T-helper 22 cell (primary cell): ENCODE measurements at places on chromosomes 11 and 22.

DNA sequence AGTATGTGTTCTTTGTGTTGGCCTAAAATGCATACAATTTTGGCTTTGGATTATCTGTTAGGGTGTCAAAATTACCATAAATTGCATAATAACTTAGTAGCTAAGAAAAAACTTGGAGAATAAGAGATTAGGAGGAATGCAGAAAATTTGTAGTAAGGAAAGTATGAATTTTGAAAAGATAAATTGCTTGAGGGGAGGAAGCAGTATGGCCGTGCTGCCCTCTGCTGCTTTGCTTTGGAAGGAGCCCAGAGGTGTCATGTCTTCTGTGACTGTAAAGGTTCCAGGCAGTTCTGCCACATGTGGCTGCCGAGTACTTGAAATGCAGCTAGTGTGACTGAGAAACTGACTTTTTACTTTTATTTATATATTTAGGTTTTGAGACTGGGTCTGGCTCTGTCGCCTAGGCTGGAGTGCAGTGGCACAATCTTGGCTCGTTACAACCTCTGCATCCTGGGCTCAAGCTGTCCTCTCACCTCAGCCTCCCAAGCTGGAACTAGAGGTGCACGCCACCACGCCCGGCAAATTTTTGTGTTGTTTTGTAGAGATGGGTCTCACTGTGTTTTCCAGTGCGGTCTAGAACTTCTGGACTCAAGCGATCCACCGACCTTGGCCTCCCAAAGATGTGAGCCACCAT is 1.8 kb downstream of the ADSL start:
- DNase-seq, result peak; percentile 37

DNA sequence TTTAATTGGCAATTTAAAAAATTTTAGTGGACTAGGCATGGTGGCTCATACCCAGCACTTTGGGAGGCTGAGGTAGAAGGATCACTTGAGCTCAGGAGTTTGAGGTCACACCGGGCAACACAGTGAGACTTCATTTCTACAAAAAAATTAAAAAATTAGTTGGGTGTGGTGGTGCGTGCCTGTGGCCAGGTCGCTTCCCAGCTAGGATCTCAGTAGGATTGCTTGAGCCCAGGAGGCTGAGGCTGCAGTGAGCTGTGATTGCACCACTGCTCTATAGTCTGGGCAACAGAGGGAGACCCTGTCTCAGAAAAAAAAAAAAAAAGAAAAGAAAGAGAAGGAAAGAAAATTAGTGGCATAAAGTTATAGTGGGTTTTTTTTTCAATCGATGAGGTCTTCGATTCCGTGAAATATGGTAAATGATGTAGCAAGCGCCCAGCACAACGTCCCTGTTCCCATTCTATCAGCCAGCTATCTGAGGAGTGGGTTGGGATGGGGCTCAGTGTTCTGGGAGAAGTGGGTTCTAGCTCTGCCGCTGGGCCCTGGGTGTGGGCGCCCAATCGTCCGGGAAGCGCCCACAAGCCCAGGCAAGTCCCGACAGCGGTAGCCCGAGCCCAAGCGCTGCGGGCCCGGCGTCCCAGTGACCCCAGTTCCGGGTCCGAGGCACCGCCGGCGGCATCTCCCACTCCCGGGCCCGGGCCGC is 1.4 kb downstream of the FOSL1 start:
- DNase-seq, result no peak

- no peak for DNase-seq
These were observed 3.6 kb upstream of the VPS37C start for GRCh38 chr11:61164606-61165424.

DNA sequence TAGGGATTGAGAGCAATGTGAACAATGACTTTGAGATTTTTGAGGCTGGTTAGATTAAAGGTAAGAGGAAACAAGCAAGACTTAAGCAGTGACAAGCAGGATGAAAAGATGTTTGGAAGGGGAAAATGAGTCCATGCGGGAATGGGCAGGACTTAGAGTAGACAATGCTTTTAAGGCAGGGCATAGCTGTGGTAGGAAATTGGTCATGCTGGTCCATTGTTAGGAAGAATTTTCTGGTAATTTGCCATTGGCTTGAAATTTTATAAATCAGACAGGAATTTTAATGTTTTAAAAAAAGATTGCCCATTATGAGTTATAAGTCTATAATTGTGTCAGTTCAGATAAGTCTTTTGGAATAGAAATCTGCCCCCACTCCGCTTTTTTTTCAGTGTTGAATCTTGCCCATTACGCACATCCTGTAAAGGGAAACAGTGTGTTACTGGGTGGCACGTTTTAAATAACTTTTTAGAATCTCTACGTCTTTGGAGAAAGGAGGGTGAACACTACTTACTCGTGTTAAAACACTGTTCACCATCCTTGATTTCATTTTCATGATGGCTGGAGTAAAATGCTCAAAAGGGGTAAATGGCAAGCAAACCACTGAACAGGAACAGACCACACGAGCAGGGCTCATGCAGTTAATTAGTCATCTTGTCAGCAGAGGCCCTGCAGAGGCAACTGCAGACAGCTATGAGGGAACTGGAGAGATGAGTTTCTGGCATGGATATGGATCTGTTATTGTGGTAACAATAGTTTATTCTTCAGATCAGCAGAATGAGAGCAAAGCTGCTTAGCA is 25.0 kb downstream of the SWAP70 start:
- no peak for DNase-seq

GRCh38 chr22:29216873-29217666 is 11.4 kb downstream of the EMID1 start:
- no peak for DNase-seq

GRCh38 chr22:29484642-29485041 is 4.6 kb downstream of the NEFH start:
- no peak for DNase-seq

GRCh38 chr11:45436118-45436517 is 150.0 kb upstream of the SYT13 start:
- no peak for DNase-seq

DNA sequence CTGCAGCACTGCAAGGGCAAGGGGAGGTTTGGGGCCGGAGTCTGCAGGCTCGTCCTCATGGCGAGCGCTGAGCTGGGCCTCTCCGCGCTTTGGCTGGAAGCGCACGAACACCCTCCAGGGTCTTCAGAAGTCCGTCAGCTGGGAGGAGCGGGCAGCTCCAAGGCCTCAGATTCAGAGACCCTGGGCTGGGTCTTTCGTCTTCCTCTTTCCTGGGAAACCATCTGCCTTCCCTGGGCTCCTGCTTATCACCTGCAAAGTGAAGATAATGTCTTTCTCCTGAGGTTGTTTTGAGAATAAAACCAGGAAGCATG is 525.6 kb downstream of the BRD1 start:
- no peak for DNase-seq

GRCh38 chr11:28476049-28476448 is 367.9 kb downstream of the METTL15 start:
- no peak for DNase-seq

DNA sequence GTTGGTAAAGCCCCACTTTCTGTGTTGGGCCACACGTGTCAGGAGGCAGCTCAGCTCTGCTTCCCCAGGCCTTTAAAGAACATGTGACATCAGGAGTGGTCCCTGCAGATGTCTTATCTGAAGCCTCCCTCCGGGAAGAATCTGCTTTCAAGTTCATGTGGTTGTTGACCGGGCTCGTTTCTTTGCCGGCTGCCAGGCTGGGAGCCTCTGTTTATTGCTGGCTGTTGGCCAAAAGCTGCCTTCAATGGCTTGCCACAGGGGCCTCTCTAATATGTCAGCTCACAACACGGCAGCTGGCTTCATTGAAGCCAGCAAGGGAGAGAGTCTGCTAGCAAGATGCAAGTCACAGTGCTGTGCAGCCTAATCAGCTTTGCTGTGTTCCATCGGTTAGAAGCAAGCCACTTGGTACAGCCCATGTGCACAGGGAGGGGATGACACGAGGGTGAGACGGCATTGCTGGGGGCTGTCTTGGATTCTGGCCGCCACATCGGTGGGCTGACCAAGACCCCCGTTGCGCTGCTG is 14.6 kb downstream of the MRGPRF start:
- DNase-seq, result no peak

DNA sequence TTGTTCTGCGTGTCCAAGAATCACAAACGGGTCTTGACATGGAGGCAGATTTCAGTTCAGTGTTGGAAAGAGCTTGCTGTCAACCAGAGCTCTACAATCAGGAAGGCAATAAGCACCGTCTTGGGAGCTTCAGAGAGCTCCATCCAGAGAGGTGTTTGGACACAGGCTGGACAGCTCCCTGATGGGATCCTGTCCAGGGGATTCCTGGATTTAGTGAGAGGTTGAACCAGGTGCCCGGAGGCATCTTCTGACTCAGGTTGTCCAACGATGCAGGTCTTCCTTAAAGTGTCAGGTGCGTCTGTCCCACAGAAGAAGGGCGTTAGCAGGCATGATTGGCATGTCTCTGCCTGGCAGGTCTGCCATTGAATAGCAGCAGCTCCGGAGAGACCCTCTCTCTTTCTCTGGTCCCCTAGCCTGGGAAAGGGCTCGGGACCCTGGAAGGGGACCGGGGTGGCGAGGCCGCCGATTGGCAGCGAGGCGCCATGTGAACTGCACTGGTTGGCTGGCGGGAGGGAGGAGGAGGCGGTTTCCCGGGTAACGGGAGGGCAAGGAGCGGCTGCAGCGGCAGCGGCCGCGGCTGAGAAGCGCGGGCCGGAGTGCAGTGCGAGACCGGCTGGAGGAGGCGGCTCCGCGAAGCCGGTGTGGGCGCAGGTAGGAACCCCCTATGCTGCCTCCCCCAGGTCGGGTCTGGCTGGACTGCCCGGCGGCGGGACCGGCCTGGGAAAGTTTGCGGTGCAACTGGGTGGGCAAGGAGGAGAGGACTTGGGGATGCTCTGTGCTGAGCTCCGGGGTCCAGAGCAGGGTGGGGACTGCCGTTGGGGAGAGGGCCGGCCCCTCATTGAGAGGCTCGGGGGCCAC is 104.1 kb upstream of the E2F8 start:
- no peak for DNase-seq

- DNase-seq, result no peak
These were observed 23.3 kb upstream of the PLEKHB1 start for GRCh38 chr11:73622926-73623593.

GRCh38 chr11:24773322-24773721 is 276.5 kb downstream of the LUZP2 start:
- no peak for DNase-seq

DNA sequence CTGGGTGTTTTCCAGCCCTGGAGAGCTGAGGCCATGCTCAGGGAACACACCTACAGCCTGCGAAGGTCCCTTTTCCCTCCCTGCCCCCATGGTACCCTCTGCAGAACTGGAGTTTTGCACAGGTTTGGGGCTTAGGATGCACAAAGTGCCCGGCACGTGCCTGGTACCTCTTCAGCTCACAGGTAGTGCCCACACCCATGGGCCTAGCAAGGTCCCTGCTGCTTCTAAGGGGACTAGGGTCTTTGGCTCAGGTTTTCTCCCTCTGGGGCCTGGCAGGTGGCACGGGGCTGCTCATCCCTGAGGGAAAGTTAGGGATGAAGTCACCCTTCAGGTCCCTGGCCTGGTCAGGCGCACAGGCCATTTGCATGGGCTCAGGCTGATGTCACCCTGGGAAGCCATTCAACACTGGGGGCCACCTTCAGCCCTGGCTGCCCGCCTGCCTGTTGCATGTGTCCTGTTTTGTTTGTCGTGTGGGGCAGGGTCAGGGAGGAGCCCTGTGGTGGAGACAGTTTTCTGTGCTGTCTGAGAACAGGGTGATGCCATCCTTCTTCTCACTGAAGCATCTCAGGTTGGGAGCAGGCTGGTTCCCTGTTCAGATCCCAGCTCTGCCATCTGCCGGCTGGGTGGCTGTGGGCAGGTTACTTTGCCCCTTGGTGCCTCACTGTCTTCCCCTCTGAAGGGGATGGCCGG is 68.3 kb upstream of the CRYBB3 start:
- DNase-seq, result no peak

DNA sequence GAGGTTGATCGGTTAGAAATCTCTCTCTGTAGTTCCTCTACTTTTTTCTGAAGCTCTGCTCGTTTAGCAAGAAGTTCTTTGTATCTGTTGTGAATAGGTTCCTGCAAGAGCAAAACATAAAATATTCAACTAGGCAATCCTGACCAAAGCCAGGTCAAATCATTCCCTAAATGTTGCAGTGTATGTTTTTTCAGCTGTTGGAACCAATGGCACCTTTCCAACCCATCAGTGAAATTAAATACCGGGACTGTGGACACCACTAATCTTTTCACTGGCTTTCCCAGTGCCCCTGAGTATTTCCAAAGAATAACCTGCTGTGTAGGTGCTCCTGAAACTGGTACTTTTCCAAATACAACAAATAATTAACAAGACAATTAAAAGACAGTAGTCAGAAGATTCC is 45.1 kb downstream of the CEP57 start:
- DNase-seq, result no peak

DNA sequence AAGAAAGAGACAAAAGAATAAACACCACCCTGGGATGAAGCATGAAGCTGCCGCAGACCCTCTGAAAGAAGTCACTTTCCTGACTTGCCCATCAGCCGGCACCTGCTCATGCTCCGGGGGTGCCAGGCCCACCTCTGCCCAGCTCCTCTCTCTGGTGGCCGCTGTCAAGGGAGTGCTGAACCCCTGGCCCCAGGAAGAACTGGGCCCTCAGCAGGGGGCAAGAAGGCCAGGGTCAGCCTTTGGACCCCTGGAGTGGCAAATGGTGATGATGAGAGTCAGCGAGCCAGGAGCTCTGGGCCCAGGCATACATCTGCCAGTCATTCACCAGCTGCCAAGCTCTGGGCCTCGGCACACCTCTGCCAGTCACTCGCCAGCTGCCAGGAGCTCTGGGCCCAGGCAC is 17.4 kb downstream of the TTLL8 start:
- DNase-seq, result no peak

GRCh38 chr22:25564979-25565677 is 653 bp downstream of the GRK3 start:
- no peak for DNase-seq

- no peak for DNase-seq
These were observed 114.9 kb downstream of the C11orf91 start for GRCh38 chr11:33585586-33586209.

- no peak for DNase-seq
These were observed 54.4 kb downstream of the ARL14EP start for GRCh38 chr11:30377347-30377746.

GRCh38 chr22:36212901-36213300 is 11.3 kb upstream of the APOL4 start:
- no peak for DNase-seq

GRCh38 chr11:105740164-105740903 is 130.5 kb downstream of the GRIA4 start:
- DNase-seq, result no peak

GRCh38 chr22:49961005-49961600 is 531 bp downstream of the PIM3 start:
- DNase-seq, result peak; percentile 16

DNA sequence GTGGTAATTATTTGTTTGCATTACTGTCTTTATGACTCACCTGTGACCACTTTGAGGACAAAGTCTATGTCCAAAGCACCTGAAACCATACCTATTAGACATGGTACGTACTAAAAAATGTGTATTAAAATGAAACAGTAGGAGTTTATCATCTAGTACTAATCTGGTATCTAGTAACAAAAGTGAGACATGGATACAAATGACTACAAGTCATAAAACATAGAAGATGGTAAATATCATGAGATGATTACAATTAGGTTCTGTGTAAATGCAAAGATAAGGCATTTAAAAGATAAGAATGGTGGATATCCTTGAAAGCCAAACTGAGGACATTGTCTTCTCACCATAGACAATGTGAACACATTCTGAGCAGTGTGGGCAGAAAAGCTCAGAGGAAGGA is 113.5 kb upstream of the GUCY1A2 start:
- no peak for DNase-seq
